ENCODE measurements at places on chromosomes 2 and 18. TPM values are rescaled to one million over a fixed set of nuclear protein-coding genes. Genes with fewer than 3 reads are reported as not detected.

MAP3K19 gene
- not detected for total RNA-seq

ZNF638 gene
- 125 TPM for total RNA-seq

KLHL41 gene
- 3.8 TPM for total RNA-seq

CHPF gene
- total RNA-seq, result 46.0 TPM

POTEJ gene
- total RNA-seq, result not detected

ABCA12 gene
- total RNA-seq, result under 0.01 TPM

ESCO1 gene
- 14.2 TPM for total RNA-seq

- no peak for DNase-seq
Observed at GRCh38 chr18:69127873-69128500, 272.7 kb upstream of the DOK6 start.

GRCh38 chr2:118250001-118250400 is 161.7 kb downstream of the INSIG2 start:
- peak; percentile 49 for DNase-seq

DNA sequence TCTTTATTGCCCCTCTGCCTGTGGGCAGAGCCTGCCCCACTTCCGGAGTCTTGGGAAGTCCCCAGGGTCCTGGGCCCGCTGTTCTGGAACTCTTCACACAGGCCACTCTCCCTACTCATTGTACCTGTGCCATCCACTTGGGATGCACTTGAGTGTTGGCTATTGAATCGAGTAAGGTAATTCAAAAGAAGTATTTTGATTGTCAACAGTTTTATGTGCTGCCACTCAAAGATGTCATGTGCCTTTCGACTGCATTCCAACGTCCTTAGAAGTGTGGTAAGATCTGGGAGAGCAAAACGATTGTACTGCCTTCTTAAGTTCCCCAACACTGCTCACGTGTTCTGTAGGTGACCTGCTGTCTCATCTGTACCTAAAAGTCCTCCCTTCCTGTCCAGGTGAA is 77.0 kb upstream of the SMIM21 start:
- DNase-seq, result no peak

DNA sequence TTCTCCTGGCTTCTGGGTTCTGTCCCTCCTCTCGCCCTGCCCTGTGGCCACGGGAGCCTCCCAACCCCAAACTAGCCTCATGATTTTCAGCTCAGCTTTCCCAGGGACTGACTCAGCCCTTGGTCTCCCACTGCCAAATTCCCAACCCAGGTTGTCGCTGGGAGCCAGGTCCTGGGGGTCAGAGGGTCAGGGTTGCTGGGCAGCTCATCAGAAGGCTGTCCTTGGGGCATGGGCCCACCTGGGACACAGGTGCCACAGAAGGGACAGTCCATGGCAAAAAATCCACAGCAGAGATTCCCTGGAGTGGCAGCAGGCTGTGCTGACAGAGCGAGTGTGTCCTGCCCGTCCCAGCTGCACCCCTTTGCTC is 180.4 kb downstream of the TWIST2 start:
- DNase-seq, result no peak

- DNase-seq, result no peak
Observed at GRCh38 chr2:227349989-227350612, 25.1 kb downstream of the MFF start.

GRCh38 chr18:48536516-48536915 is 2.3 kb upstream of the CTIF start:
- no peak for DNase-seq

GRCh38 chr2:16513626-16514025 is 152.0 kb downstream of the CYRIA start:
- DNase-seq, result no peak

- no peak for DNase-seq
Observed at GRCh38 chr2:126893606-126894005, 5.1 kb upstream of the TEX51 start.

GRCh38 chr2:80233333-80233732 is 71.2 kb downstream of the LRRTM1 start:
- no peak for DNase-seq

DNA sequence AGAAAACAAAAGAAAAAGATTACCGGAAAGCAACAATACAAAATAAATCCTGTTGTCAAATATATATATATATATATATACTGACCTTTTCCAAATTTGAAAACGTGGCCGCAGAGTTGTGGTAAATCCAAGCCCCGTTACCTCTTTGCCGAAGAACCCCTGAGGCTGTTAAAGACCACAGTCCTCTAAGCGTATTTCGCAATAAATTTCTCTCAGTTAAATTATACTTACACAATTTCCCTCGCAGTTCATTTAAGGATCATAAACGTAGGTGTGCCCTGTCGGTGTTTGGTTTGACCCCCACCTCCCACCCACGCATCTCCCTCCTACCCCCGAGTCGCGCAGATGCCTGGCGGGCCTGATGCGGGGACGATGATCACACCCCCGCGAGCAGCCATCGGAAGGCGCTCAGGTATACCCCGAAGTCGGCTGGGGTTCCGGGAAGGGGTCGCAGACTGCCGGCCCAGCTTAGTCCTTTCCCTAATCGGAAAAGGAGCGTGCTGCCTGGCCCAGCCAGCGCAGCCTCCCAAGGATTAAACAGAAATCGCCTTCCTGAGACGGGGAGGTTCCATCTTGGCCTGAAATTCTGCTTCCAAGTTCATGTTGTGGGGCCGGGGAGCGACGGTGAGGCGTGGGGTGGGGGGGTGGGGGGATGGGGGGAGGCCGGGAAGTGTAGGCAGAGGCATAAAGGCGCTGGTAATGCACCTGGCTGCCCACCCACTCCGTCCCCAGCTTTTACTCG is 2.9 kb upstream of the MEIS1 start:
- no peak for DNase-seq

DNA sequence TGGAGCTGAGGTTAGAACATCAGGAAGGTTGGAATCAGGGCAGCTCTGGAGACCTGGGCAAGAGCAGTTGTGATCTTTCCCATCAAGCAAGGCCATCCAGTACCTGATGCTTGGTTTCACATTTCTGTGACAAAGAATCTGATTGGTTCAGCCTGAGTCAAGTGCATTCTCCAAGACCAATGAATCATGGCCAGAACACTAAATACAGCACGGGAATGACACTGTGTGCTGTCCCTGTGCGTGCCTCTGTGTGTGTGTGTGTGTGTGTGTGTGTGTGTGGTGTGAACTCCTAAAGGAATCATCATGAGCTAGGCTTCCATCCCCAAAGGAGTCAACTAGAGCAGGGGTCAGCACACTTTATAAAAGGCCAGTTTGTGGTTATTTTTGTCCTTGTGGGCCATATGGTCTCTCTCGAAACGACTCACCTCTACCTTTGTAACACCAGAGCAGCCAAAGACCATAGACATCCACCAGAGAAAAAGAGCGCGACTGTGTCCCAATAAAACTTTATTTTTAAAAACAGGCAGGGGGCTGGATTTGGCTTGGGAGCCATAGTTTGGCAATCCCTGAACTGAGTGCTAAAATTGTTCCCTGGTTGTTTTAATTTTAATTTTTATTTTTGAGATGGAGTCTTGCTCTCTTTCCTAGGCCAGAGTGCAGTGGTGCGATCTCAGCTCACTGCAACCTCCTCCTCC is 99.7 kb downstream of the INHBB start:
- peak; percentile 35 for DNase-seq

DNA sequence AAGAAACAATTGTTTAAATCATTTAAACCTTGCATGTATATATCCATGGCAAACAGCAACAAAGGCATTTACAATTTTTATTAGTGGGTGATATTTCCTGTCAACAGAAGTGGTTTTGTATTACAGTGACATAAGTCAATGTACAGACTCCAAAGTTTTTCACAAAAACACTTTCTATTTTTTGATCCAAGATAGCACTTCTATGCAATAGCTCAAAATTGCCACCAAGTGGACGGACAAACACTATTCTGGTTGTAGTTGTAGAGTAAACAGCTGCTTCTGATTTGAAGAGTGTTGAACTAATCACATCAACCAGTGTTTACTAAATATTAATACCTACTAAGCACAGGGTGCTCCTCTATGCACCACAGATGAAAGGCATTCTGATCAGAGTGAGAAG is 421.4 kb downstream of the NCKAP5 start:
- peak; percentile 25 for DNase-seq

DNA sequence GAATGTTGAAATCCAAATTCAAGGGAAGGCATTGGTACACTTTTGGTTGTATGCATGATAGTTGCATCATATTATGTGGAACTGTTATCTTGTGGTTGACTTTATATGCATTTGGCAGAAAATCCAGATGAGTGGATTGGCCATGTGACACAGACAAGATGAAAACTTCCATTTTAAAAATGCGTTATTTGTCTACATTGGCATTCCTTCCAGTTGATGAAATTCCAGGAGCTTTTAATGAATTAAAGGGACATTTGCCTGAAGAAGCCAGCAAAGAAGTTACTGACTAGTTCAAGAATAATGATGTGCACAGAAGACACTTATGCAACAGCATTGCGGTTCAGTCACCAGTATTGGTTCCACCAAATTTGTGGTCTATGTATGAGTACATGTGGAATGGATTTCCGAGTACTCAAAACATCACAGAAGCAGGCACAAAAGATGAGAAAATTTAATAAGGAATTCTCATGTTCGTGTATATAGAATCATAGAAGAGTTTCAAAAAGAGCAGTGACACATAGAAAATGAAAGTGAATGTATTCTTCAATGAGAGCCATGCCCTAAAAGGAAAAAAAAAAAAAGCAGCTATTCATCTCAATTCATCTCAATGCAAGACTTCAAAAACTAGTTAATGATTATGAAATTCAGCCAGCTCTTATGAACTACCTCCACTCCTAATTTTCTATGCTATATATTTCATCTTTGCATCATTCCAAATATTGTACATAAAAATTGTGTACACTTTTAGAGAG is 232.1 kb downstream of the RBM43 start:
- DNase-seq, result peak; percentile 77

GRCh38 chr2:235157746-235158482 is 206.1 kb downstream of the SH3BP4 start:
- no peak for DNase-seq

GRCh38 chr2:149410701-149411484 is 80.5 kb downstream of the LYPD6 start:
- DNase-seq, result peak; percentile 93

DNA sequence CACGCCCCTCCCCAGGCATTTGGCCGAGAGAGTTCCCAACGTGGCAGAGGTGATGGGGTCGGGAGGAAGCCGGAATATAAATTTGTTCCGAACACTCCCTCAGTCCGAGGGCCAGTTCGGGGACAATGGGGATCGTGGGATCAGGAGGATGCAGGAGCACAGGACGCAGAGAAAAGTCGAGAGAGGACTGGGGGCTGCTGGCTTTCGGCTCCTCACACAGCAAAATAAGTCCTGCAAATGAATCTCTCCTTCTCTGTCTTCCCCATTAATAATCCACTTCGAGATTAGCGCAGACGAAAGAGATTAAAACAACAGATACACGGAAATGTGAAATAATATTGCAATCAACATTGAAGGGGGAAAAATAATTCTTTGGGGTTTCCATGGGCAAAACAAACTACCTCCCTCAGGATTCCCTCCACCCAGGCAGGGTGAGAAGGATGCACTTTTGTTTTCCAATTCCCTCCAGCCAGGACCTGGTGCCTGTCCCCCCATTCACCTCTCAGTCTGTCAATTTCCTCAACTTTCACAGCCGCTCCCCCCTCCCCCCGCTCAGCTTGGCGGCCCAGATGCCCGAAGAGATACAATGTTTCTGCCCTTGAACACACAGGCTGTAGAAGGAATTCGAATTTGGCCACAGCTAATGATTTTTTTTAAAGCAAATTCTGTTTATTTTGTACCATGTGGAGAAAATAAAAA is 3.1 kb upstream of the ZEB2 start:
- DNase-seq, result peak; percentile 47

- peak; percentile 97 for DNase-seq
Observed at GRCh38 chr2:200787351-200788120, 24.2 kb upstream of the BZW1 start.

DNA sequence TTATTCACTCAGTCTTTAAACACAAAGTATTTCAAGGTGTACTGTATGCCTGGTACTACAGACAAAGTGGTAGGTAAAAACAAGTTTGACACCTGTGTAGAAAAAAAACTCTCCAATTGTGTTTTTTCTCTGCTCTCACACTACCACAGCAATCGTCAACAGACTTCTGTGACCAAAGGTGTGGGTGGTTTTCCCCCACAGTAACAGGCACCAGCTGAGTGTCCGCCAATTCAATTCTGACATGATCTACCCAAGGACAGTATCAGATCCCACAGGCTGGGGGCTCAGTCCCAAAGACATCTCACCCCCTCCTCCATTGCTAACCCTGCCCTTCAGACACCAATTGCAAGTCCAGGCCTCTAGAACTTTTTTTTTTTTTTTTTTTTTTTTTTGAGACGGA is 71.2 kb downstream of the CD226 start:
- no peak for DNase-seq

DNA sequence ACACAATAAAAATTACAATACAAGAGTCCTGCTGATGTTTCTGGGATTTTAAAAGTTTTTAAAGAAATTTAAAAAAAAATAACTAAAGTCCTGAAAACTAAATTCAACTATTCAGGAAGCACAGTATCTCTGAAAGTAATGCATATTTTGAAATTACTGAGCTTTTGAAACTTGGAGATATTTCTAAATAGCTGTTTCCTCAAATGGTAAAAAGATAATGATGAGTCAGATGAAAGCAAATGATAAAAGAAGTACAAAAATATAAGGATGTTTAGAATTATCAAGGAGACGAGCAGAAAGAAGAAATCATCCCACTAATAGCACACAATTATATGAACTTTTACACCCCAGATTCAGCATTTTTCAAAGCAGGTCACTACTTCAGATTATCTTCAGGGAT is 90.2 kb upstream of the SLC25A52 start:
- no peak for DNase-seq

GRCh38 chr2:123906361-123906760 is 118.7 kb upstream of the CNTNAP5 start:
- no peak for DNase-seq

- DNase-seq, result no peak
Observed at GRCh38 chr2:207082619-207083018, 83.1 kb downstream of the KLF7 start.

DNA sequence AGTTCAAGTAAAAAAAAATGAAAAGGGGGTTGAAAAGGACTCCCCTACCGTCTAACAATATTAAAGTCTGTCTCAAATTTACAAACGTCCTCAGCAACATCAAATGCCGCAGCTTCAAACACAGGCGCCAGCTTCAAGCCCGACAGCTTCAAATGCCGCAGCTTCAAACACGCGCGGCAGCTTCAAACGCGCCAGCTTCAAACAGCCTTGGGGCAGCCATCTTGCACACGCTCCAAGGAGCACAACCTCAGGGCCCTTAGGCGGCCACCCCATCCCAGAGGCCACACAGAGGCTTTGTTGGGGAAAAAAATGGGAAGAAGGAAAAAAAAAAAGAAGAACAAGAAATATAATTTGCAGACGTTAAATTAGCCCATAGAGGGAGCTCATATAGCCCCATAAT is 244.4 kb upstream of the VRK2 start:
- no peak for DNase-seq

- no peak for DNase-seq
Observed at GRCh38 chr2:33442528-33443079, 33.8 kb upstream of the RASGRP3 start.

- peak; percentile 15 for DNase-seq
Observed at GRCh38 chr18:34631093-34631966, 78.8 kb upstream of the DTNA start.

- DNase-seq, result peak; percentile 70
Observed at GRCh38 chr2:12764849-12765605, 48.3 kb downstream of the TRIB2 start.
